G401 (cell line): ENCODE measurements at places on chromosomes 1 and 21.

DNA sequence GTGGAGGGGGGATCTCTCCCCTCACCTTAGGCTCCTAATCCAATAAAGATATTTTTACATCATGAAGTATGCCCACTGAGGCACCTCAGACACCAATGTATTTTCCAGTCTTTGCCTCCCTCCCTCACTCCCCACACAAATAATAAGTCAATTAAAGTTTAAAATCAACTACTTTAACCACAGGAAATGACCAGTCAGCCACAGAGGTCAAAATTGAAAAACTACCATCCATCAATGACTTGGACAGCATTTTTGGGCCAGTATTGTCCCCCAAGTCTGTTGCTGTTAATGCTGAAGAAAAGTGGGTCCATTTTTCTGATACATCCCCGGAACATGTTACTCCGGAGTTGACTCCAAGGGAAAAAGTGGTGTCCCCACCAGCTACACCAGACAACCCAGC lies 70.6 kb upstream of the DYNLT5 start:
- DNase-seq = no peak

DNA sequence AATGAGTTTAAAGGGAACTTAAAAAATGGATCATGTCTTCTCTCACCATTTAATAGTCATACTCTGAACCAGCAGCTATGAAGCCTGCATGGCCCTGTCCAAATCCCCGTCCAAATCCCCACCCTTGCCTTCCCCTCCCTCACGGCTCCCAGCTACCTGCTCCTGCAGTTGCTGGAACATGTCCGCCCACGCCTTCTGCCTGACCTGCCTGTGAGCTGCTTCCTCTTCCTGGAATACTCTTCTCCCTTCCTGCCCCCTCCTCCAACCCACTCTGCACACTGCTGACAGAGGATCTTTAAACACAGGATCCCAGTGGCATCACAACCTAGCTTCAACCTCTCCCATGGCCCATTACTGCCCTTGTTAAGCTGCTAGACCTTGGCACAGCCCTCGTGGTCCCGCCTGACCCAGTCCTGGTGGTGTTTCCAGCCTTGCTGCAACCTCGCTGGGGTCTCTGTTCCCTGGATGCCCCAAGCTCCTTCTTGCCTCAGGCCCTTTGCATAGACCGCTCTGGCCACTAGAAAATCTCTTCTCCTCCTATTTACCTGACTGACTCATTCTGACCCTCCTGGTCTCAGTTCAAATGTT lies 118.3 kb downstream of the PTPRU start:
- no peak for DNase-seq

DNA sequence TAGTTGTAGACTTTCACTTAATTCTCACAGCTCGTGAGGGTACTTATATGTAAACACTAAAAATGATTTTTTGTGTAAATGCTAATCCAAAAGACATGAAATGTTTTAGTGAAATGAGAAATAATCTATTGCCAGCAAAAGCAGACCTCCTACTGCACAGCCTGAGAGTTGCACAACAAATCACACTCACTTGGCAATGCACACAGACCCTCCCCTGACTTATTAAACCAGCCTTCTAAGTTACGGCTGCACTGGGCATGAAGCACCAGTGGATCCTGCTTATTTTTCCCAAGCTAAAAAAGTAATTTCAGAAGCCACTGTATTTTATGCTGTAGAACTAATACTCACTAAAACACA lies 10.3 kb downstream of the ERRFI1 start:
- peak; percentile 60 for DNase-seq

- no peak for DNase-seq
Observed at GRCh38 chr1:88774151-88774556, 90.1 kb downstream of the PKN2 start.

- DNase-seq = no peak
Observed at GRCh38 chr1:219537223-219537631, 75.7 kb downstream of the ZC3H11B start.

DNA sequence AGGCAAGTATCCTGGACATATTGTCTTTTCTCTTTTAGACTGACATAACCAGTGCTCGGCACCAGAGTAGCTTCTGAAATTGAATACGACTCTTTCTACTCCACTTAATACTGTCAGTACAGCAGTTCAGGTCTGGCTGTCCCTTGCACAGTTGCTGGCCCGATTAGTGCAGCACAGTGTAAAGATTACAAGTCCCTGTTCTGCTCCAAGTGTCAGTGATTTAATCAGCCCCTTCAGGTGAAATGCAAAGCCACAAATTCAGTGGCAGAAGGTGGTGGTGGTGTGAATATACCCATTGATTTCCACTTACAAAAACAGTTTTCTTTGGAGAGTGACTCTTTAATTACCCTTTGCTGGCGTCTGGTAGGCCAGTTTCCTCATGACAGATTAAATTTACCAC lies 545.4 kb downstream of the ADGRL2 start:
- peak; percentile 20 for DNase-seq

DNA sequence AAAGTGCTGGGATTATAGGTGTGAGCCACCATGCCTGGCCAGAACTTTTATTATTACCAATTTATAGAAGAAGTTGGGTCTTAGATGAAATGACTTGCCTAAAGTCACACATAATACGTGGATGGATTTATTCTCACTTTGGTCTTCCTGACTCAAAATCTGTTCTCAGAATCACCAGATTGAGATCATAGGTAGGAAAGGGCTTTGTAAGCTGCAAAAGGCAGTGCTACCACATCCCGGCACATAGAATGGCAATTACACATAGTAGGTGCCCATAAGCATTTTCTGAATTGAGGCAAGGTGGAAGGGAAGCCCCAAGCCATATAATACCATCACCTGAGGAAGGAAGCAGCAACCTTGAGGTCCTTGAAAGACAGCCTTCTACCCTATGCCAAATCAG lies 8.2 kb upstream of the CAPZB start:
- DNase-seq = no peak

DNA sequence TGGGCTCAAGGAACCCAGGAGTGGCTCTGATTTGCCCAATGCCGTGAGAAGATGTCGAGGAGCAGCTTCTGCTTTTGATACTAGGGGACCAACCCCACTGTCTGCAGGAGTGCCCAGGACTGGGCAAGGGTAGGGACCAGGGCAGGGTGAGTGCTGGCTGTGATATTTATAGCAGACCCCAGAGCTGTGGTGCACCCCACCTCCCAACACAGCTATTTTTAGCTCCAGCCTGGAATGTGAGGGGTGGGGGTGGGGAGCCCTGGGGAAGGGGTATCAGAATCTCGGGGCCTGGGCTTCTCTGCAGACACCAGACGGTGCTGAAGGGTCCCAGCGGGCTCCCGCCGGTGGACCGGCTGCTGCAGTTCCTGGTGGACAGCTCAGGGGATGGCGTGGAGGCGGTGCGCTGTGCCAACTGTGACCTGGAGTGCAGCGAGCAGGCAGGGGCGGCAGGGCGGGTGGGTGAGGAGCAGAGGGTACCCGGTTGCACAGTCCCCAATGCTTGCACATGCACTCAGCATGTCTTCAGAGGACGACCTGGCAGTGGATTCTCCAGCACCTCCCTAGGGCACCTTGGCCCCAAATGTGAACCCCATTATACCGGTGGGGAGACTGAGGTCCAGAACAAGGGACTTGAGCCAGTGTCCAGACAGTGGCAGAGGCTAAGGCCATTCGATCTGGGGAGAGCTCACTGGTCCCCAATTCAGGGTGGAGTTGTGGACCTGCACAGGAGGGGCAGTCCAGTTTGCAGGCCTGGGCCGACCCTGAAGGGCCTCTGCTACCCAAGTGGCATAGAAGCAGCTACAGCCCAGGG lies 1.4 kb downstream of the RNF207 start:
- no peak for DNase-seq

- no peak for DNase-seq
Observed at GRCh38 chr21:26599261-26599660, 26.2 kb upstream of the CYYR1 start.

- no peak for DNase-seq
Observed at GRCh38 chr1:51139474-51139873, 37.4 kb downstream of the C1orf185 start.

DNA sequence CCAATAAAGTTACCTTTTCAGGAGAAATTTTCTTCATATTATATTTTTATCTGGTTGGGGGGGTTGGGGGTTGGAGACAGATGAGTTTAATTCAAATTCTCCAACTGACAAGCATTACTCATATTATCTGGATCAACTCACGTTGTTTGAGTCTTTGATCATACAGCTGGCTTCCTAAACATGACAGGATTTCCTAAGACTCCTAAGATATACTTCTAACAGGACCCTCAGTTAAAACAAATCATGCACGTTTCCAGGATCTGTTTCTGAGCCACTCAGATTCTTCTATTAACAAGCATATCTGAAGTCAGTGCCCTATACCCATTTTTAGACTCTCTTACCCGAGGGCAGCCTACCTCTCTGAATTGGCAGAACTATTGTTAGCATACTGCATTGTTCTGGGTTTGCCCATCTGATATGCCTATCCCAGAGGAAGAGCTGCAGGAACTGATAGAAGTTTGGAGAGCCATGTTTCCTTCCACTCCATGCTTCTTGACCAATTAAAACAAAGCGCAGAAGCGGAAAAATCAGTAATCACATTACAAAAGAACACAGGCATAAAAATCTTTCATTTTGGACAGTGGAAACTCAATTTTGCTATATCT lies 653.9 kb downstream of the LTN1 start:
- DNase-seq = no peak

GRCh38 chr1:200381256-200381984 lies 28.4 kb downstream of the ZNF281 start:
- DNase-seq = no peak

DNA sequence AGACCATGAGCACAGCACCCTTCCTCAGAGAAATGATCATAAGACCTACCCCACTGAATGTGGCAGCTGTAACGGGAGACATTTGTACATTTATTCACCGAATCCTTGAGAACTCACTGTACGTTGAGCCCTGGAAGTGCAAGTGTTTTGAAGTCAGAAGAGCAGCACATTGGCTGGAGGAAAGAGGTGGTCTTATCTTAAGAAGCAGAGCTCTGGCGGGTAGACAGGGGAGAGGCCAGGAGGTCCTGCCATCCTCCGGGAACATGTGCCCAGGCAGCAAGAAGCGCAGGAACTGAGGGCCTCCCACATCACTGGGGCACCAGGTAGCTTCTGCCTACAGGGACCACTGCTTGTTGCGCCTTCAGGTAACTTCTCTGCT lies 169.2 kb upstream of the IRF2BP2 start:
- no peak for DNase-seq

DNA sequence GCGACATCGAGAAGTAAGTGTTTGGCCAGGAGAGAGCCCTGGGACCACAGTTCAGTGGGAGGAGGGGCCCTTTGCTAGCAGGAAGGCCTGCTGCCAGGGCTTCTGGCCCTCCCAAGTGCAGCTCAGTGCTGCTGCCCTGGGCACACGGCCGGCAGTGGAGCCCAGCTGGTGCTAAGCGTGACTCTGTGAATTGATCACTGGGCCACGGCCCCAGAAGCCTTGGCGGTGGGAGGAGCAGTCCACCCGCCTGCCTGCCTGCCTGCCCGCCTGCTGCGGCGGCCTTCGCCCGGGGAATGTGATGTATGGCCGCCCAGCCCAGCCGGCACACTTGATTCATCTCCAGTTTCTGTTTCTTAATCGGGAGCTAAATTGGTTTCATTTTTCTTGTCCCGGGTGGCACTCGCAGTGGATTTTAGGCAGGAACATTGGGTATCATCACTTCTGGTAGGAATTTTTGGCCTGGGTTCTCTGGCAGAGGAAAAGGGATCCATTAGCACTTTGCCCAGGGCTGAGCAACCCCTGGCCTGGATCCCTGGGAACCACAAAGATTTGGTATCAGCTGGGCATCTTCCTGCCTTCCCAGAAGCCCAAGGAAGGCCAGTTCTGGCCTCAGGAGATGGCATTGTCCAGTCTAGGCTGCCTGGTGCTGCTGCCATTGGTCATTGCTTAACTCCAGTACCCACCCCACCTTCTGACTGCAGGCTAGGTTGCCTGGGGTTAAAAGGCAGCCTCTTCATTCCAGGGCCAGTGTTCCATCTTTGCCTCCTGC lies 28.6 kb downstream of the TMEM53 start:
- peak; percentile 58 for DNase-seq

GRCh38 chr21:39181205-39181818 lies 1.9 kb downstream of the PSMG1 start:
- no peak for DNase-seq

DNA sequence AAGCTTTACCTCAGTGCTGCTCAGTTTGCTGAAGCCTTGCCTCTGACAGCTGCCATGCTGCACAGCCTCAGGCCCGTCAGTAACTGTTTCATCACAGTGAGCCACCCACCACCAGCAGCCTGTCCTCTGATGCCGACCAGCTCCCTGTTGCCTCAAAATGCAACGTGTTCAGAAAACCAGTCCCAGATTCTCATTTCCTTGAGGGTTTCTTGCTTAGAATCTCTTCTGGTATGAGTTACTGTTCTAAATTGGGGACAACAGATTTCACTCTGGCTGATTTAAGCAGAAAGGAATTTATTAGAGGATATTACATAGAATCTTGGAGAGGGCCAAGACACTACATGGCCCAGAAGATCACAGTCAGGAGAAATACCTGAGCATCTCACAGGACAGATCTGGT lies 11.0 kb downstream of the UBL4B start:
- DNase-seq = no peak

DNA sequence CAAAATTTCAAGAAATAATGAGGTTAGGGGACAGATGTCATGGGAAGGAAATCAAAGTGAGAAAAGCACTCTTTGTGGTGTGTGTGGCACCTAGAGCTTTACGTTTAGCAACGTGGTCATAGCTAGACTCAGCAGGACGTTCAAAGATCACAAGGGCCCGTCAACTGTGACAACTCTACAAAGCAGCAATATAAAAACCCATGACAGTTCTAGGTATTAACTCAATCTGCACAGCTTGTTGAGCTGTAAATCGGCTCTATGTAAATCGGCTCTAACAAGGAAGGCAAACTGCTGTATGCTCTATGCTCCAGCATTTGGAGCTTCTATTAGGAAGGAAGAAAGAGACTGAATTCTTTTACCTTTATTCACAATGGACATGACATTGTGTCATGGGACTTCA lies 64.8 kb downstream of the TP53BP2 start:
- DNase-seq = no peak

DNA sequence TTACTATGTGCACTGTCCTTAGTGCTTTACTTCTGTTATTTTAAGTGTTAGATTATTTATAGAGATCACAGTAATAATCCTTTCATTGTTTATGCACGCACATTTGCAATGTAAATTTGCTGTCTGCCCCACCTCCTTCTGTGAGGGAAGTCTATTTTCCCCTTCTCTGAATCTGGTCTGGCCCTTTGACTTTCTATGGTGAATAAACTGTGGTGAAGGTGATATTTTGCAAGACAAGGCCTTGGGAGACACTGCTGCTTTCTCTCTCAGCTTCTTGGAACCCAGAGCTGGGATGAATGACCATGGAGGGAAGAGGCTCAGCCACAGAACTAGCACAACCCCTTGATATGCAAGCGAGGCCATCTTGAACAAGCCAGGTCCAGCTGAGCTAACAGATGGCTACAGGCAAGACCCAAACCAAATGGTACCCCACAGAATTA lies 156.3 kb downstream of the ST6GALNAC3 start:
- DNase-seq = peak; percentile 37

GRCh38 chr1:208743361-208743760 lies 499.2 kb upstream of the PLXNA2 start:
- no peak for DNase-seq

- DNase-seq = no peak
Observed at GRCh38 chr1:54507033-54507870, 40.8 kb upstream of the ACOT11 start.
